GM23338 (cell line): ENCODE measurements at places on chromosomes 4 and X. TPM values are rescaled to one million over a fixed set of nuclear protein-coding genes. Genes with fewer than 3 reads are reported as not detected.
A peak's percentile ranks its signal among the peaks of the same experiment; 100 is the strongest.

TCEAL5 gene
- total RNA-seq = 1.8 and 2.0 TPM in 2 replicates

GRCh38 chr4:76235407-76235806, 16.1 kb upstream of the FAM47E start:
- DNase-seq = no peak

SLITRK2 gene
- total RNA-seq = 0.04 and 0.10 TPM in 2 replicates

DNA sequence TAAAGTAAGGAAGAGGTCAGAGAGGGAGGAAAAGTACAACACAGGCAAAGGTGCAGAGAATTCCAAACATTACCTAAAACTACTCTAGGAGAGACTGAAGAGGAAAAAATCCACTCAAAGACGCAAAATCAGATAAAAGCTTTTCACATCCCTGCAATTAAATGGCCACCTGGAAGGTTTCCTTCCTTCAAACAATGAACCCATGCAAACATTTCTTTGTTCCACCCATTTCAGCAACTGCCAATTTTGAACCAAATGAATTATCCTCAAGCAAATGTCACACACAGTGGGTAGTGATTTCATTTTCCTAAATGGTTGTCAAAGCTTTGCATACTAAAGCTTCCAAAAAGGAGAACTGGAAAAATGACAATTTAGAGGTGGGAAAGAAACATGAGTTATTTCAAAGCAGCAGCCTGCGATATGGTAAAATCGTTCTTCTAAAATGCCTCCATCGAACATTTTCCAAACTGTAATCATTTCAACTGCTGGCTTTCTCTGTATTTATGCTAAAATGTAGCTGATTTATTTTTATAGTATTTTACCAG, 45.0 kb downstream of the APBB2 start:
- DNase-seq = no peak

MUC7 gene
- total RNA-seq = not detected in 2 replicates

DNA sequence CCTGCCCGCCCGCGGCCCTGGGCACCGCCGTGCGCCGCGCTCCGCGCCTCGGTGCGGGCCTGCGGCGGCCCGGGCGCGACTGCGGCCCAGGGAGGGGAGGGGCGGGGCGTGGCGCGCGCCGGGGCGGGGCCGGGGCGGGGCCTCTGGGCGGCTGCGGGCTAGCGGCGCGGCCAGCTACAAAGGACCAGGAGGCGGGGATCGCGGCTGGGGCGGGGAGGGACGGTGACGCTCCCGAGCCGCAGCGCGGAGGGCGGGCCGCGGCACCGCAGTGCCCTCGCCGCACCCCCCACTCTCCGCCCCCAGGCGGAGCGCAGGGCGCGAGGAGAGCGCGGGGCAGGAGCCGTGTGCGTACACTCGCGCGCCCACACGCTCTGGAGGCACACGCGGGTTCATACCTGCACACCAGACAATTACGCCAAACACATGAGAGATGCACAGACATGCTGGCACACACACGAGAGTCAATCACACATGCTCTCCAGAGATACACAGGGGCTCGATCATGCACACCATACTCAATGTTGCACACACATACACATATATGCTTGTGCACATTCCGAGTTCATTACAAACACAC, at the start of gene CRMP1:
Gene CRMP1 (minus strand): TSS at position 83 of the 577 bp plus-strand sequence. CDS start 117 bp downstream, outside the sequence.
- peak; percentile 85 for DNase-seq
